ENCODE measurements at places on chromosomes 2 and 18.

DNA sequence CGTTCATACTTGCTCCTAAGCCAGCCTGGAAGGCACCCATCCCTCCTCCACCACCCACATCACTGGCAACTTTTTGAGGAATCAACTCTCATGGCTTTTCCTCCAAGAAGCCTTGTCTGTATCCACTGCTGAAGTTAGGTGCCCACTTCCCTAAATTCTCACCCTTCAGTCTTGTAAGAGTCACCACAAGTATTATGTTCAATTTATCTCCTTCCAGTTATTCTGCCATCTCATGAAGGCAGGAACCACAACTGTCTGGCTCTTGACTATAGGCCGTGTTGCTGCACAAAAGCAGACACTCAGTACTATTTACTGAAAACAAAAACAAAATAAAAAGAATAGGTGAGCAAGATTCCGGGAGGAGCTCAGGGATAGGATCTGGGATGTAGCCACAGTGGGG lies 234.8 kb downstream of the CYRIA start:
- no peak for DNase-seq

- DNase-seq = no peak
These were observed 117.9 kb upstream of the ZBTB14 start for GRCh38 chr18:5413447-5413846.

DNA sequence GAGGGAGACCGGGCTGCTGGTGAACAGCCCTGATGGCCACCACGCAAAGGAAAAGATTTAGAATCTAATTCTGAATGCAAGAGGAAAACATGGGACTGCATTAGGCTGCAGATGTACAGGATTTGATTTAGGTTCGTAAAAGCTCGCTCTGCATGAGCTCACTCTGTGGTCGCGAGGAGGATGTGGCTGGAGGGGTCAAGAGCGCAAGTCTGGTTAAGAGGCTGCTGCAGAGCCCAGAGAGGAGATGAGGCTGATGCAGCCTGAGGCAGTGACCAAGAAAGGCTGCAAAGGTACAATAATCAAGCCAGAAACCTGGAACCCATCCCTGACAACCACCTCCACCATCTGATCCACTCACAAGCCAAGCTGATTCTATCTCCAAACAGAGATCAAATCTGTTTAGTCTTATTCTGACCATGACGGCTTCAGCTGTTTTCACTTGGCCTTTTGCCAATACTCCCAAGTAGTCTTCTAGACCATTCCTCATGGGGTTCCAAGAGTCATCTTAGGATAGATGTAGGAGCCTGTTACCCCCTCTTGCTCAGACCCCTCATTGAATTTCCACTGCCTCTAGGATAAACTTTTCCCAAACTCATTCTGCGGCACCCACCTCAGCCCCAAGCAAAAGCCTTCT lies 58.9 kb upstream of the ARL4C start:
- no peak for DNase-seq

- DNase-seq = peak; percentile 61
These were observed 9.5 kb upstream of the KDSR start for GRCh38 chr18:63376538-63376937.

DNA sequence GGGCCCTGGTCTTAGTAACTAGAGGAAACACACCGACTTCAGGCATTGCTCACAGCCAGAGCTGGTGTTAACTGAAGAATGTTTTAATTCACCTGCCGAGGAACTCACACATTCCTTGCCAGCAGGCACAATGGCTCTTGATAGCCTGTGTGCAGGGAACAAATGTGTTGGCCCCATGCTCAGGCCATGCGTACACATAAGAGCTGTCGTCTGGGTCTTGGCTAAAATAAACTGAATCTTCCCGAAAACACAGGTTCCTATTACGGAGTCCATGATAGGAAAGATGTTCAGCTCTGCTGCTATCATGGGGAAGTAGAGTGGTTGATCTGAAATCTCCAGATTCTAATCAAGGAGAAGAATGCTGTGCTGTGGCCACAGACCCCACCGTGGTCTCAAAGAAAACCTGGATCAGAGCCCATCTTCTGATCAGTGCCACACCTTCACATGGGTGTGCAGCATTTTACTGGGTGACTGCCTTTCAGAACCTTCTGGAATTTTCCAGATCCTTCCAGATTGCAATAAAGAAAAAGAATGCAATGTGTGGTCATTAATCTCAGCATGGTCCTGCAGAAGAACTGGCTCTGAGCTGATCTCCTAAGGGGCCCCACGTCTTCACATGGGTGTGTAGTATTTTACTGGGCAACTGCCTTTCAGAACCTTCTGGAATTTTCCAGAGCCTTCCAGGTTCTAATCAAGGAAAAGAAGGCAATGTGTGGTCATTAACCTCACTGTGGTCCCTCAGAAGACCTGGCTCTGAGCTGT lies 17.2 kb downstream of the MBP start:
- no peak for DNase-seq

DNA sequence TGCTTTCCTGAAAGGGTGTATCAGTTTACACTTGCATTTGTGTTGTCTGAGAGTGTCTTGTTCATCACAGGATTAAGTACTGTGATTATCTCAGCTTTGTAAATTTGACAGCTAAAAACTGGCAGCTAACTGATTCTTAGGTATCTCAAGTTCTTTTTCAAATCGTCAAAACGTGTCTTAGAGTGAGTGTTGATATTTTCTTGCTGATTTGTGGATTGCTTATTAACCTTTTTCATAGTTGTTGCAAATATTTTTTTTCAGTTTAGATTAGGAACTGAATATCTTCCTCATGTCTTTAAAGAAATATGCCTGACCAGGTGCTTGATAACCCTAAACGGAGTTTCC lies 41.9 kb downstream of the LRRFIP1 start:
- no peak for DNase-seq

- no peak for DNase-seq
These were observed 241.7 kb downstream of the EPHA4 start for GRCh38 chr2:221330436-221330835.

GRCh38 chr18:22709288-22710060 lies 223.7 kb upstream of the RBBP8 start:
- DNase-seq = no peak

GRCh38 chr2:37324536-37324785 lies 172 bp downstream of the PRKD3 start:
- peak; percentile 65 for DNase-seq

DNA sequence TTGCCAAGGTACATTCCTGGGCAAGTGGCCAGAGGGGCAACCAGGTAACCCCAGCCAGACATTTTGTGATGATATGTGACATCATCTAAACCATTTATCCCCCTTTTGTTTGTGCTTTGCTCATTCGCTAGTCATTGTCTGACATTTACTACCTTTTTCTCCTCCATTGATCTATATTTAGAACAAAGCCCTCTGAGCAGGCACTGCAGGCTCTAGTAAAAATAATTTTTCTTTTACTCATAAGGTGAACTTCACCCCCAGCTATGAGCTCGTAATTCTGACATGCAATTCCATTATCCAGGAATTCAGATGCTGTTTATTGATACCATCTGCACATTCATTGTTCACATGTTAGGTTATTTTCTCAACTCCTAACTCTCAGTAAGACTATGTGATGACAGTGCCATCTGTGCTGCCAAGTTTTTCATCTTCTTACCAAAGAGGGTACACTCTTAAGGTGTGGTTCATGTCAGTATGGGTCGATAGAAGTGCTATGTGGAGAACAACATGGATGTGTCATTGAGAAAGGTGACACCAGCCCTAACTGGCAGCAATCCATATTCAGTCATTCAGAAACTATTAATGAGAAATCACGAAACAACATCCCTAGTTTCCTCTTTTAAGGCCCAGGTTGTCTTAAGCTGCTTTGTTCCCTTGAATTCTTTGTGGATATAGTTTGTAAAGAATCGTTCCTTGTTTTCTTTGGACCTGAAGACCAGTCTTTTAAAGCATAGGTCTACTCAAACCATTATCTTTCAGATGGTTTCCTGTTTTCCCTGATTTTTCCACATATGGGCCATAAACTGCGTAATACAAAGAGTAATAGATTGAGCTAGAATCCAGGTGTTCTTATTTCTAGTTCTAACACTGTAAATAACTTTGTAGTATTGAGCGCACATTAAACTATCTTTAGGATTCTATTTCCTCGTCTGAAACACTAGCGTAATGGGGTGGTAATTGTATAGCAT lies 978.1 kb upstream of the CDH2 start:
- DNase-seq = no peak

DNA sequence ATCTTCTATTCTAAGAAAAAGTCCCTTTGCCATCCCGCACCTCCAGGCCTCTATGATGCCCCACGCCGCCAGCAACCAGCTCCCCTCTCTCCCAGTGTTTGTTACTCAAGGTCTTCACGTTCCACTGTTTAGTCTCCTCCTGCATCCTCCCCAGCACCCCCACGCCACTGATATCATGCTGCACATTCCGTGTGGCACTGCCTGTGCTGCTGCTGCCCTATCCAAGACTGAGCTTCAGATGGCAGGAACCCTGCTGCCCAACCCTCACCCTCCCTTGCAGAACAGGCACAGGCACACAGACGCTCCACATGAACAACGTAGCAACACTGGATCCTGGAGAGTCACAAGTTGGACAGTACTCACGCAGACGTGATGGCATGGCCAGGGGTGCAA lies 35.3 kb downstream of the MYO5B start:
- no peak for DNase-seq

DNA sequence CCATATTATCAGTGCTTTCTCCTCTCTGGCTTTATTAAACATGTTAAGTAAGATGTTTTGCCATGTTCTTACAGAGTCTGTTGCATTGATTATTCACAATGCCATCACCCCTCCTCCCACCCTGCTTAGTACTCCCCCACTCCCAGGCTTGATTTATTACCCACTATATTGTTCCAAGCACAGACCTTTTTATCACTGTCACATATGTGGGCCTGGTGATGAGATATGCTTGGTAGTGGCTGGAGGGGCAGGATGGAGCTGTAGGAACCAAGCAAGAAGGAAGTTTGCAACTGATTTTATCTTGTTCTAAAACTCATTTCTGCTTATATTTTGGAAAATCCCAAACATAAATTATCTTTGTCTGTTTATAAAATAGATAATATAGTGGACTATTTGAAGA lies 748.2 kb upstream of the CELF4 start:
- no peak for DNase-seq

- DNase-seq = no peak
These were observed 9.3 kb downstream of the MRPL19 start for GRCh38 chr2:75655861-75656260.

DNA sequence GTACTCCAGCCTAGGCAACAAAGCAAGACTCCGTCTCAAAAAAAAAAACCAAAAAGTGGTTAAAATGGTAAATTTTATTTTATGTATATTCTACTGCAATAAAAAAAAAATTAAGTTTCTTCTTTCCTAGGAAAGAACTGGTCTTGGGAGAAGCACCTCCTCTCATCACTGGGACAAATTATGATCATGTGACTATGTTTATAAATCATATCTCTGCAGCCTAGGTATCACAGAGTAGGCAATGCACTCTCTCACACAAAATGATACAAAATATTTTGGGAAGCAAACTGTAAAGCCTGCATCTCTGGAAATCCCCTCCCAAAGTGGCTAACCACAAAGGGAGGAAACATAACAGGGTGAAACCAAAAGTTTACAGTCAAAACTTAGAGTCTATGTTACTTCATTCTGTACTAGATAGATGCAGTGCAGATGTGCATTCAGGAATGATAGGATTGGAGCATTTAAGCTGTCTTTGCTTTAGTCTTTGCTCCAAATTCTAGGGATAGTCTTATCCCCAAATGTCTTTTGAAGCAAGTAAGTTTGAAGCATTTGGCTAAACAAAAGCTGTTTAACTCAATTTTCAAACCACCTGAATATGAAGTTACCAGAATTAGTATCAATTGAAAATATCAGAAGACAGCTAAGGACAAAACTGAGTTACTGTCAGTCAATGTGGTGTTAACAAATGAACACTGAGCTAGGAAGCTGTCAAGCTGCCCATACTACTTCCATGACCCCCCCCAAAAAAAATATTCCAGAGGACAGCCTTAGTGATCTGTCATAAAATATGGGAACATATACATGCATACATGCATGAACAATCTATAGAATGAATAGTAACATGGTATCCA lies 21.1 kb upstream of the MALT1 start:
- peak; percentile 89 for DNase-seq

- DNase-seq = peak; percentile 98
These were observed 637 bp upstream of the SFT2D3 start for GRCh38 chr2:127700527-127701192.

- no peak for DNase-seq
These were observed 21.1 kb downstream of the CASP10 start for GRCh38 chr2:201203916-201204654.

GRCh38 chr18:55034742-55035141 lies 75.5 kb upstream of the CCDC68 start:
- DNase-seq = no peak

DNA sequence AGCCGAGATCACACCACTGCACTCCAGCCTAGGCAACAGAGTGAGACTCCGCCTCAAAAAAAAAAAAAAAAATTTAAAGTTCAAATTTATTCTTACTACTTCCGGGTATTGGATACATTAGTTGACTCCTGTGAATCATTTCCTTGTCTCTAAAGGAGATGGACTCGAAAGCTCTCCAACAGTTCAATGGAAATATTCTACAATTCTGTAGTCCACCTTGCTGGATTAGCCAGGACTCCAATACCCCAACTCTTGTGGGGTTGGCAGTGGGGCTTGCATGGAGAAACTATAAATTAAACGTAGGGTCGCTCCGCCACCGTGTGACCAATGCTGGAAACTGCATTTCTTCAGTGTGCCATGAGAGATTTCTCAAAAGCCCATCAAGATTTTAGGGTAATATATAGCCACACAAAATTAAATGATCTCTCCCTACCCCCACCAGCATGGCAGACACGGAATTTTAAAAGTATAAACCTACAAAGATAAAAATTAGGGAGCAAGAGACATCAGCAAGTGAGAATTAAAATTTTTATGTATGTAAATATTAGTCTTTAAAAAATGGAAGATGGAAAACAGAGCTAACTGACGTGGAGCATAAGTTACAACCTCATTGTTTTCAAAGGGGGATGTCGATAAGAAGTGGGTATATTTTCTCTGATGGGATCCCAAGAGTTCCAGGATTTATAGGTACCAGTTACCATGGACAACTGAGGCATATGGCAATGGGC lies 27.8 kb upstream of the GAREM2 start:
- peak; percentile 40 for DNase-seq
